Esophagus squamous epithelium (tissue), 5 donors: ENCODE measurements at places on chromosomes 7 and 10.

- no peak overlapping the region for H3K27ac ChIP-seq
- no peaks in the 10 kb centered on the region for H3K27me3 ChIP-seq
- no peak overlapping the region for H3K4me3 ChIP-seq
- no peaks in the 10 kb centered on the region for H3K36me3 ChIP-seq
Measured at GRCh38 chr7:85001495-85002345, 185.1 kb downstream of the SEMA3D start.

DNA sequence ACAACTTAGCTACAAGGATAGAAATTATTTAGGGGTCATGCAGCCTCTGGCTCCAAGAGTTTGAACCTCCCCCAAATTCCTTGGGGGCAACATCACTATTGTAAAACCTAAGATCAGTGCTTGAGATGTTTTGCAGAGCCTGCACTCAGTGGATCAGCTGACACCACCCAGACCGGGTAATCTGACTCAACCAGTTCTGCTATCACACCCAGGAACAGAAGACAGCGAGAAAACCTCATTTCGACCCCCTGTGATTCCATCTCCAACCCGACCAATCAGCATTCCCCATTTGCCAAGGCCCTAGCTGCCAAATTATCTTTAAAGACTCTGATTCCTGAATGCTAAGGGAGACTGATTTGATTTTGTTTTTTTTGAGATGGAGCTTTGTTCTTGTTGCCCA is 5.2 kb downstream of the TACR2 start:
- H3K36me3 ChIP-seq = no peaks in the 10 kb centered on the region
- H3K4me3 ChIP-seq = no peak overlapping the region
- H3K27ac ChIP-seq = peak overlapping the region; percentile 84
- no peak for DNase-seq
- no peaks in the 10 kb centered on the region for H3K27me3 ChIP-seq

DNA sequence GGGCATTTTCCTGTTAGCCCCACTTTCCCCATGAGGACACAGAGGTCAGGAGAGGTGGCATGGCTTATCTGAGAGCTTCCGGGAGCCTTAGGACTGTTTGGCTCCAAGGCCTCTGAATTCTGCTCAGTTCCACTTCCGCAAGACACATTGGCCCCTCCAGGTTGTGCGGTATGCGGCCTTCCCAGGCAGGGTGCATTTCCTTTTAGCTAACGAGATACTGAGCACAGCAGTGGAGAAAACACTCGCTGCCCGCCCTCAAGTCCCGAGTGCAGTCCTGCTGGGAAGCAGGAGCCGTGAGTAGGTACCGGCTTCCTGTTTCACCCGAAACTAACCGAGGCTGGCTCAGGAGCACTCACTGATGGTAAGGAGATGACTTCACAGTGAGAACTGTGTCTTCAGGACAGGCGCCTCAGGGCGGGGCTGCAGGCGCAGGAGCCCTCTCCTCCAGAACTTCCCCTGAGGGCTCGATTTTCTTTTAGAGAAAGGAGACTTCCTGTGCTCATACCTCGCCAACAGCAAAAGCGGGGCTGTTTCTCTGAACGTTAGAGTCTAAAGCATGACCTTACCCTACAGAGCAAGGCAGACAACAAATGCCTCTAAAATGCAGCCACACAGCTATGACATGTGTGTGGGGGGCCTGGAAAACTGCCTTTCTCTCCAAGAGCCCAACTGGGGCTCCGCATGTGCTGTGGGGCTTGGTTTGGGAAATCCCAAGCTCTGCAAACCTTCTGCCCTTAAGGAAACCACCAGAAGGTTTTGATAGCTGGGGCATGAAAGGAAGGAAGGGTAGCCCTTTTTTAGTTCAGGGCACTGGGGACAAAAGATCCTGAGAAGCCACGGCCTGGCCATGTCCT is 25.9 kb downstream of the RGS10 start:
- peak overlapping the region; percentile 70 for H3K27ac ChIP-seq
- no peak for DNase-seq
- no peaks in the 10 kb centered on the region for H3K27me3 ChIP-seq
- peaks cover 66% of the 10 kb centered on the region for H3K36me3 ChIP-seq

DNA sequence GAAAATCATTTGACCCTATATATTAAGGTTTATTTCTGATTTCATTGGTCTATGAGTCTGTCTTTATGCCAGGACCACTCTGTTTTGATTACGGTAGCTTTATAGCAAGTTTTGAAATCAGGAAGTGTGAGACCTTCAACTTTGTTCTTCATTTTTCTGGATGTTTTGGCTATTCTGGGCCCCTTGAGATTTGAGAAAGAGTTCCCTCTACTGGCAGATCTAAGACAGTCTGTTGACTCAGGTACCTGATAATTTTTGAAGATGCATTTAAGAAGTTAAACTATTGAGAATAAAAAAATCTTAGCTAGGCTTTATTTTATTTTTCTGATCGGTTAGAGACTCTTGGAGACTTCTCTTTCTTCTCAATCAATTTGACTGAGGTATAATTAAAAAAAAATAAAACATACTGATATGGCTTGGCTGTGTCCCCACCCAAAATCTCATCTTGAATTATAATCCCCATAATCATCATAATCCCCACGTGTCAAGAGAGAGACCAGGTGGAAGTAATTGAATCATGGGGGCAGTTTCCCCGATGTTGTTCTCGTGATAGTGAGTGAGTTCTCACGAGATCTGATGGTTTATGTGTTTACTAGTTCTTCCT is 209.2 kb downstream of the SNX10 start:
- no peak for DNase-seq
- no peaks in the 10 kb centered on the region for H3K36me3 ChIP-seq

GRCh38 chr10:35821339-35821911 is 179.3 kb upstream of the FZD8 start:
- no peak overlapping the region for H3K4me3 ChIP-seq
- H3K27ac ChIP-seq = no peak overlapping the region
- H3K36me3 ChIP-seq = no peaks in the 10 kb centered on the region
- no peaks in the 10 kb centered on the region for H3K27me3 ChIP-seq
- DNase-seq = no peak
- peaks cover 12% of the 10 kb centered on the region for H3K4me1 ChIP-seq

DNA sequence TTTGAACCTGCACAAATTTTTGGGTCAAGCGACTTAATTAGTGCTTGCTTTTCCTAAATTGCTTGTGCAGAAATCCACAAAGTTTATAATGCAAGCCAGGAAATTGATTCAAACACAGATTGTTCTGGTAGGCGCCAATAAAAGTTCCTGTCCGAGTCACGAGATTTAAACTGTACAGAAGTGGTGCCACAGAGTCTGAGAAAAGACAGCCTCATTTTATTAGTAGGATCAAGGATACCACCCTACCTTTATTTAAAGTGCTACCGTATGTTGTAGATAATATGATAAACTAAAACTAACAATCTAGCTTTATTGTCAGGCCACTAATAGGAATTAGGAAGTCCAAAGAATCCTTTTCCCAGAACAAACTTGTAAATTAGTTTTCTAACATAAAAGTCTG is 696.7 kb downstream of the TNS3 start:
- no peak for DNase-seq
- no peaks in the 10 kb centered on the region for H3K36me3 ChIP-seq
- H3K4me1 ChIP-seq = no peaks in the 10 kb centered on the region
- no peaks in the 10 kb centered on the region for H3K27me3 ChIP-seq
- no peak overlapping the region for H3K4me3 ChIP-seq

DNA sequence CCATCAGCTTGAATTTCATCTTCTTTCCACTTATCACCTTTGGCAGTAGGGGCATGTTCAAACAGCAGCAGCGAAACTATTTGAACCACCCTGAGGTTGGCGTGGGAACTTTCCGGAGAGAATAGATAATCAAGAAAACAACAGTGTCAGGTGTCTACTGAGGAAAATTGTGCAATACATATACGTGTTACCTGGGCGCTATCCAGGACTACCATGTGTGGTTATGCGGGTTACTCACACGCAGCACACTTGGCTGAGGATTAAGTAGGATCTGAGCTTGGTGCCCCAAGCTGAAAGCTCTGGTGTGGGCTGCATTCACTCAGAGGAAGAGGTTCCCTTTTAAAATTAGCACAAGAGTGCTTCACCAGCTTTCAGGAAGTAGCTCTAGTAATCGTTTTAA is 8.8 kb upstream of the ABI1 start:
- H3K4me1 ChIP-seq = no peaks in the 10 kb centered on the region
- H3K36me3 ChIP-seq = no peaks in the 10 kb centered on the region
- no peak for DNase-seq
- no peaks in the 10 kb centered on the region for H3K27me3 ChIP-seq
- H3K27ac ChIP-seq = peak overlapping the region; percentile 60

GRCh38 chr10:21191512-21191911 is 294.4 kb upstream of the NEBL start:
- H3K4me1 ChIP-seq = no peaks in the 10 kb centered on the region
- H3K27ac ChIP-seq = no peak overlapping the region
- H3K27me3 ChIP-seq = no peaks in the 10 kb centered on the region

- no peak for DNase-seq
- H3K4me1 ChIP-seq = peaks cover 3% of the 10 kb centered on the region
- no peaks in the 10 kb centered on the region for H3K36me3 ChIP-seq
- H3K4me3 ChIP-seq = no peak overlapping the region
- H3K27ac ChIP-seq = no peak overlapping the region
Measured at GRCh38 chr10:119495545-119495944, 47.0 kb downstream of the RGS10 start.

DNA sequence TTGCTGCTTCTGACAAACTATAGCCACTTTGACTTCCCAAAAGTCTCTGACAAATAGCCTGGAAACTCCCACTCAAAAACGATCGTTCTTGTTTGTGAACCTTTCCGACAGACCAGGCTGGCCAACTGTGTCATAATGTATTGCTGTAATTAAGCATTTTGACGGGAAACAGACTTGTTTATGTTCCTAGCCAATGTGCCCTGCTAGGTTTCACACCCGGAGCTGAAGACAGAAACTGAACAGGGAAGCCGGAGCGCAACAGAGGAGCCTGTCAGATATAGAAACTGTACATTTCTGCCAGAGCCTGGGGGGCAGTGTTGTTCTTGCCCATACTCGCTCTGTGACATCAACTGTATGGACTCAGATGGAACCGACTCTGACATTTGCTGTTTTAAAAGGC is 55.3 kb upstream of the C7orf33 start:
- H3K27ac ChIP-seq = peak overlapping the region; percentile 58
- no peaks in the 10 kb centered on the region for H3K27me3 ChIP-seq
- peak overlapping the region; percentile 18 for H3K4me3 ChIP-seq
- no peak for DNase-seq
- no peaks in the 10 kb centered on the region for H3K36me3 ChIP-seq
- peaks cover 9% of the 10 kb centered on the region for H3K4me1 ChIP-seq

GRCh38 chr7:129238546-129238945 is 13.7 kb downstream of the AHCYL2 start:
- H3K4me3 ChIP-seq = no peak overlapping the region
- H3K27ac ChIP-seq = no peak overlapping the region
- no peak for DNase-seq
- no peaks in the 10 kb centered on the region for H3K27me3 ChIP-seq

DNA sequence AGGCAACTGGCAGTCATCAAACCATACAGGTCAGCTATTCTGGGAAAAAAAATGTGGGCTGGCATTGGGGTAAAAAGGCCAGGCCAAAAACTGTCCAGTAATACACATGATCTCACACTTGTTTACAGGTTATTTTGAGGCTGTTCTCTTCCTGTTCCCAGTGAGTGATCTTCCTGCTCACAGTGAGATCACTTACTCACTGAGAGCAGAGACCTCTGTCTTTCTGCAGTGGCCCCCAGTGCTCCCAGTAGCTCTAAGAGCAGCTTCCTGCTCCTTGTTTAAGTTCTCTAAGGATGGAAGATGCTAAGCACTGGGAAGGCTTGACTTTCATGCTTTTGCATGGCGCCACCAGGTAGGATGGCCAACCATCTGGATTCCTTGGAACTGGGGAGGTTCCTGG is 93.5 kb upstream of the KIAA1217 start:
- no peaks in the 10 kb centered on the region for H3K4me1 ChIP-seq
- H3K27me3 ChIP-seq = no peaks in the 10 kb centered on the region
- no peak overlapping the region for H3K27ac ChIP-seq
- H3K36me3 ChIP-seq = no peaks in the 10 kb centered on the region

DNA sequence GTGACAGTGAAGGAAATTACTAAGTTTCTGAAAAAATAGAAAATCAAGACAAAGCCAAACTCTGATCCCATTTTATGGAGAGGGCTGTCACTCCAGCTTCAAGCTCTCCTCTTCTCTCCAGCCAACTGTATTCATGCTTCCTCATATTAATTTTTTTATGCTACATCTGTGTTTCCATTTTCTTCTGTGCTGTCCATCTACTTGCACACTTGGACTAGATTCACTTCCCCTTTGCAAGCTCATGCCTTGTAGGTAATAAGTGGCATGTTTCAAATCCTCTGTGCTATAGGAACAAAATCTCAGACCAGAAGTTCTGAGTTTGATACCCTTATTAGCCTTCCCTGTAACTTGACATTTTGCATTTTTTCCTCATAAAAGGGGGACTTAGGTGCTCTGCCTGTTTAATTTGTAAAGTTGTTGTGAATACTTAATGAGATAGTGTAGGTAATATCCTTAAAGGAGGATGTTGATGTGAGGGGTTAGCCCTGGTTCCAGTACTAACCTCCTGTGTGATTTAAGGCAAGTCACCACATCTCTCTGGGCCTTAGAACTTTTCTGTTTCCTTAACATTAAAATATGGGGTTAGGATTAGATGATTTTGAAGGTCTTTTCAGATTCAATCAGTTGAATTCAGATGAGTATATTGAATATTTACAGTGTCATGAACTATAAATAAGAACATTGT is 358.8 kb downstream of the BBS9 start:
- H3K4me1 ChIP-seq = no peaks in the 10 kb centered on the region
- no peak overlapping the region for H3K4me3 ChIP-seq
- no peaks in the 10 kb centered on the region for H3K27me3 ChIP-seq
- H3K27ac ChIP-seq = no peak overlapping the region
- H3K36me3 ChIP-seq = no peaks in the 10 kb centered on the region

GRCh38 chr10:96017191-96017687 is 26.1 kb upstream of the CCNJ start:
- peaks cover 5% of the 10 kb centered on the region for H3K4me1 ChIP-seq
- no peak for DNase-seq
- no peaks in the 10 kb centered on the region for H3K36me3 ChIP-seq
- no peaks in the 10 kb centered on the region for H3K27me3 ChIP-seq
- H3K27ac ChIP-seq = no peak overlapping the region
- no peak overlapping the region for H3K4me3 ChIP-seq

DNA sequence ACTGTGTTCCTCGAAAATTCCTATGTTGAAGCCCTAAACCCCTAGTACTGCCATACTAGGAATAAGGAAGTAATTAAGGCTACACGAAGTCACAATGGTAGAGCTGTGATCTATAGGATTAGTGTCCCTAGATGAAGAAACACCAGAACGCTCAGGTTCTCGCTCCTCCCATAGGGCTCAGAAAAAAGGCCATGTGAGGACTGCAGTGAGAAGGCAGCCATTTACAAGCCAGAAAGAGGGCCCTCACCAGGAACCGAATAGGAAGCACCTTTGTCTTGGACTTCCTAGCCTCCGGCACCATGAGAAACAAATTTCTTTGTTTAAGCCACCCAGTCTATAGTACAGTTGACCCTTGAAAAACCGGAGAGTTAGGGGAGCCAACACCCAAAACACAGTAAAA is 46.2 kb downstream of the CACUL1 start:
- no peaks in the 10 kb centered on the region for H3K27me3 ChIP-seq
- H3K36me3 ChIP-seq = peaks cover 27% of the 10 kb centered on the region
- no peak for DNase-seq
- H3K4me3 ChIP-seq = no peak overlapping the region
- no peak overlapping the region for H3K27ac ChIP-seq
- no peaks in the 10 kb centered on the region for H3K4me1 ChIP-seq
